ENCODE measurements at places on chromosomes 3 and 15.

GRCh38 chr3:117118604-117119003 lies 409.0 kb downstream of the TUSC7 start:
- no peak for DNase-seq

- no peak for DNase-seq
Measured at GRCh38 chr15:77983091-77983707, 94.3 kb downstream of the TBC1D2B start.

- no peak for DNase-seq
Measured at GRCh38 chr3:62454916-62455315, 81.6 kb upstream of the FEZF2 start.

DNA sequence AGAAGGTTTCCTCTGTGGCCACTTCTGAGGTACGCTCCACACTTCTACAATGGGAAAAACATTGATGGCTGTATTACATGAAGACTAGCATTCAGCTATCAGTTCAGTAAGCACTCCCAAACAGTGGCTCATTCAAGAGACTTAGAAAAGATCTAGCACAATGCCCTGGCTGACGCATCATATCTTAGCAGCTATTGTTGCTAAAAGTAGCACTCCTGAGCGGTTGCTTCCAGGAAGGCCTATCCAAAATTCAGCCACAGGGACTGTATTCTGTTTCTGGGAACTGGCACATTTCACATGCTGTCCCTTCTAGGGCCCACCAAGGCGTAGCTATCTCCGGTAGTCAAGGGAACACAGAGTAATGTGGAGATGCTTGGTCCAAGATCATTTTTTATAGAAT lies 21.2 kb upstream of the SPRED1 start:
- DNase-seq: no peak

DNA sequence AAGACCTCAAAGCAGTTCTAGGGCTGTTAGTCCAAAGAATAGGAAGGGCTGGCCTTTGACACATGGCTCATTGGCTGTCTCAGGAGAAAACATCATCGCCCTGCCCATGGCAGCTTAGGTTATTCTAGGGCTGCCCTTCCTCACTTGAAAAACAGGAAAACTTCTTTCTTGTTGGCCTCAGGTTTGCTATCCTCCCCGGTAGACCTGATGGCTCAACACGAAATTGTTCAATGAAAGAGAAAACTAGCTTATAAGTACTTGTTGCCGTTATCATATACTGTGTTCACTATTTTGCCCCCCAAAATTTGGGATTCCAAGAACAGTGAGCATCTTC lies 602 bp upstream of the SLTM start:
- no peak for DNase-seq

DNA sequence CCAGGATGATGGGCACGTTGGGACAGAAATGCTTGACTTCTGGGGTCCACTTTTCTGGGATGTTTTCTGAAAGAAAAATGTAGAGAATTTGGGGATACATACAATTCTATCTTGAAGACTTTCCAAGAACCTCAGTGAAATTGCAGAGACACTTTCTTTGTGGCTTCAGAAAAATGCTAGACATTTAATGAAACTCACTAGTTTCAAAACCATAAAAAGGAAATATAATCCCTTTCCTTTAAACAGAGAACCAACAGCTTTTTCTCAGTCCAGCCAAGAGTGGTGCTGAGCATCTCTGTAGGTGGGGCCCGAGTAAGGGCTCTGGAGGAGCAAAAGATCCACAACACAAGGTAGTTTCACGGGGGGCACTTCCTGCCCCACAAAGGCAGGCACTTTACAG lies 4.4 kb upstream of the GPX1 start:
- DNase-seq: no peak

DNA sequence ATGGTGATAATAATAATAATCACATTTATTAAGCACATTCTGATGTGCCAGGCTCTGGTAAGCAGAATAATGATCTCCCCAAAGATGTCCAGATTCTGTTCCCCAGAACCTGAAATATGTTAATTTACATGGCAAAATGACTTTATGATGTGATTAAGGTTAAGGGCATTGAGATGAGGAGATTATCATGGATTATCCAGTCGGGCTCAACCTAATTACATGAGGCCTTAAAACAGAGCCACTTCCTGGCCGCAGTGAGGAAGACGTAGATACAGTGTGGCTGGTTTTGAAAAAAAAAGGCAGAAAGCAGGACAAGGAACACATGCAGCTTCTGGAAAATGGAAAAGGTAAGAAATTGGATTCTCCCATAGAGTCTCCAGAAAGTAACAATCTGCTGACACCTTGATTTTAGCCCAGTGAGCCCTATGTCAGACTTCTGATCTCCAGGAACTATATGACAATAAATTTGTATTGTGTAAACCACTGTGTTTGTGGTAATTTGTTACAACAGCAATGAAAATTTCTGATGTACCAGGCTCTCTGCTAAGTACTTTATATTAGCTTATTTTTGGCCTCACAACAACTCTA lies 126.7 kb downstream of the ALCAM start:
- no peak for DNase-seq

DNA sequence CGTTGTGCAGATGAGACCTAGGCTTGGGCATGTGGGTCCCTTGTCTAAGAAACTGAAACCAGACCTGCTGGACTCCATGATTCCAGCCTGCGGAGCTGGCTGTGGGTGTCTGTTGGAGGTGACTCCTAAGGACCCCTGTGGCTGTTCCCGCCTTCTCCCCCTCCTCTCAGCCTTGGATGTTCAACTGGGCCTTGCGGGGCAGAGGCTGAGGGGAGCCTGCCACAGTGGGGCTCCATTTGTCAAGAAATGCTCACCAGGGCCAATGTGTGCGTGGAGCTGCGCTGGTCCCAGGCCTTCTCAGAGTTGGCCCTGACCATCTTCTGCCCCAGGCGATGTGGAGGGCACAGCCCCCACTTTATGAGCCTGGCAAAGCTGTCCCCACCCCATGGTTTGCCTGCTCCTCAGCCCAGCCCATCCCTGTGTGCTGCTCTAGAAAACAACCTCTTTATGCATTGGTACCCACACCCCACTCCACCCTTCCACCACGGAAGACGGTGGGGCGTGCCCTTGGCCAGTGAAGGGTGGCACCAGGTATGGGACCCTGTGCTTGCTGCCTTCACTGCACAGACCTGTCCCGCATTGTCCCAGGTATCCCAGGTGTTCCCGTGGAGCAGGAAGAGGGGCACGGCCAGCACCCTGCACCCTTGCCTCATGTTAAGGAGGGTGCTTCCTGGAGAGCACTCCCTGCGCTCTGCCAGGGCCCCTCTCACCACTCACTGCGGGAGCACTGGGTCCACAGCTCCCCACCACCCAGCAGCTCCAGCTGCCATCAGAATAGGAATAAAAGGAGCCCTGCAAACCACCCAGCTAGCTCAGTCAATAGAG lies 7.9 kb downstream of the MESP2 start:
- DNase-seq: no peak

DNA sequence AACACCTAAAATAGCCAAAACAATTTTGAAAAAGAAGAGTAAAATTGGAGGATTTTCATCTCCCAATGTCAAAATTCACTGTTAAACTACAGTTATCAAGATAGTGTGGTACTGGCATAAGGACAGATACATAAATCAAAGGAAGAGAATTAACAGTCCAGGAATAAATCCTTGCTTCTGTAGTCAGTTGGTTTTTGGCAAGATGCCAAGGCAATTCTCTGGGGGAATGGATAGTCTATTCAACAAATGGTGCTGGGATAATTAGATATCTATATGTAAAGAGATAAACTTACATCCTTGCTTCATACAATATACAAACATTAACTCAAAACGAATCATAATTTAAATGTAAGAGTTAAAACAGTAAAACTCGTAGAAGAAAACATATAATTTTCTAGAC lies 57.9 kb upstream of the SELENOK start:
- DNase-seq: no peak

DNA sequence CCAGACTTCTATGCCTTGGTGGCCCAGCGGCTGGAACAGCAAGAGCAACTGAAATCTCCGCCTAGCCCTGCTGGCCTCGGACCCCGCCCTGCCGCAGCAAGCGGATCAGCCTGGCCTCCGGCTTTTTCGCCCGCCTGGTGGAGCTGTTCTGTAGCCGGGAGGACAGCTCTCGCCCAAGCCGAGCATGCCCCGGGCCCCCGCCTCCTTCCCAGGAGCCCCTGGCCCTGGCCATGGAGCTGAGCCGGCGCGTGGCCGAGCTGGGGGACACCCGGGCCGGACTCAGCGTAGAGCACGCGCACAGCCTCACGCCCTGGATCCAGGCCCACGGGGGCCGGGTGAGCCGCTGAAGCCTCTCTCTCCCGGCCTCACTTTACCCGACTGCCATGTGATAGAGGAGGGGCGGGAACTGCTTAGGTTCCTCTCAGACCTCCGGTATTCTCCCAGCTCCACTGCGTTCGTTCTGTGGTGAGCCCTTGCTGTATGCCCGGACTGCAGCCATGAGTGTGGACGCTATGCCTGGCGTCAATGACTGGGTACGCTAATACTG lies 24.1 kb upstream of the MRPL3 start:
- no peak for DNase-seq

- peak; percentile 27 for DNase-seq
Measured at GRCh38 chr3:112128843-112129727, 4.0 kb downstream of the GCSAM start.

All from T-helper 9 cell (primary cell).